A549 (cell line): ENCODE measurements at places on chromosomes 1 and 21. TPM values are rescaled to one million over a fixed set of nuclear protein-coding genes. Genes with fewer than 3 reads are reported as not detected.
A peak's percentile ranks its signal among the peaks of the same experiment; 100 is the strongest.

DNA sequence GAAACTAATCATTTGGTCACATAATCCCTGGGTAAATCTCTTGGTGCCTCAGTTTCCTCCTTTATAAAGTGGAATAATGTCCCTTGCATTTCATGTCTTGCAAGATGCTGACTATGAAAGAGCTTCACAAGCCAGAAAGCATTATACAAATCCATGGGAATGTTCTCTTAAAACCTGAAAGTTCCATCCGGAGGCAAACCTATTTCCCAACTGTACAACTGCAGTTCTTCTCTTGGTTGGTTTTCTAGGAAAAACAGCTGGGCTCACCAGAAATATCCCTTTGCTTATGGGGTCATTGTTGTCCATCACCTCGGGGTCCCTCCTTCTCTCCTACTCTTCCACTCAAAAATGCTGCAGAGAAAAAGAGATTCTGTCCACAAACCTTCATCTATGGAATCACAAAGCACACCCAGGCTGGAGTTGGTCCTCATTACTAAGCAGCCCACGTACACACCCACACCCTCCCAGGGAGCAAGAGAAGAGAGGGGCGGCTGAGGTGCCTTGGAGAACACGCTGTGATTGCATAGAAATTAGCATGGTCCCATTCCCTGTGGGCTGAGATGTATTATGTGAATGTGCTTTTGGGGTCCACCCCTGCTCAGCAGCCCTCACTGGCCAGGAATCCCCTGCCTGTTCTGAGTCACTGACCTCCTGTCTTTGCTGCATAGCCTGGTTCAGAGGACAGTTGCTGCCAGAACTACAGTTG lies 5.0 kb upstream of the PLXNA2 start:
- DNase-seq, result no peak

- DNase-seq, result peak; percentile 56
Observed at GRCh38 chr1:165854101-165854845, 26.9 kb downstream of the UCK2 start.

DNA sequence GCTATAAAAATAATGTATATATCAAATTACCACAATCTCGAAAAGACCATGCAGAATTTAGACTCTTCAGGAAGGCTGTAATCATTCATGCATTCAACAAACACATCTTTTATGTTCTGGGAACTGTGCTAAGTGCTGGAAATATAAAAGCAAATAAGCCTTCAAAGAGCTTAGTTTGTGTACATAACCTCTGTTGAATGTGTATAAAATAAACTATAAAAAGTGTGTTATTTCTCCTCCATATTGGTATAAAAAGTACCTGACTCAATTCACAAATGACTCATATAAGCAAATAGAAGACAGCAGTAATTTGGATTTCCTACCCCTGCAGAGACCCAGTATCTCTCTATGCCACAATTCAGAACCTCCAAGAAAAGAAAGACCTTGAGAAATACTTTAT lies 36.8 kb downstream of the RAB3GAP2 start:
- peak; percentile 13 for DNase-seq

- no peak for DNase-seq
Observed at GRCh38 chr1:155002464-155003226, at the start of gene ZBTB7B. TSS of gene ZBTB7B (plus strand) at chr1:155002802. CDS start at chr1:155014661, 11,859 bp downstream.

DNA sequence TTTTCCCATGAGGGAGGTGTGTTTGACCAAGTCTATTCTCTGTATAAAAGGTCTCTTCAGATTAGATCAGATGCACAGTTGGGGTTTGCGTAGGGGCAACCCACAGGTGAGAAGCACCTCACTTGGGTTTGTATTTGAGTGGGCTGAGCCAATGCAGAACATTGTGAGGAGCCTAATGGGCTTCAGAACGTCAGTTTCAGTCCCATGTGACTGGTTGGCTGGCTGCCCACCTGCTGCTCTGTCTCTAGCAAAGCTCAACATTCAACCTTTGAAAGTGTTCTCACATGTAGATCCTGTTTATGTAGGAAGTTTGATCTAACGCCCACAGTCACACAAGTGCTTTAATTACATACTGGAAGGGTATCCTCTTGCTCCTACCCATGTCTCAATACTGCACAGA lies 105.5 kb downstream of the FASLG start:
- no peak for DNase-seq

DNA sequence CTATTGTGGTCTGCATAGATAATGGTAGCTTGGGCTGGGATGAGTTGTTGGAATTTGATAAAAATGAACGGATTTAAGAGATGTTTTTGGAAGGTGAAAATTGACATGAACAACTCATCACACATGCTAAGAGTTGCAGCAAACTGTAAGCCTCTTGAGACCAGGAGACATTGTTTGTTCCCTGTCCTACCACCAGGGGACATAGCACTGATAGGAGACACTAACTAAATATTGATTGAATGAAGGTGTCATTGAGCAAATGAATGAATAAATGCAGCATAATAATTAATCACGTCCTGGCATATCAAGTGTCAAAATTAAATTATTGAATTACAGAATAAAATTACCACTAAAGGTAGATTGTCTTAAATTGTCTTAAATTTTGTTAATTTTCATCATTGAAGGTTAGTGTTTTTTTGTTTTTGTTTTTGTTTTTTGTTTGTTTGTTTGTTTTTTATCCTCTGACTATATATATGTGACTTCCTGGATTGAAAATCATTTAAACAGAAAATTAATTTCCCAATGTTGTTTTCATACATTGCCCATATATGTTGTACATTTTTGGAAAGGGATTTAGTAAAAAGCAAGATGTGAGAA lies 285.3 kb upstream of the C1orf105 start:
- DNase-seq, result peak; percentile 8

- DNase-seq, result no peak
Observed at GRCh38 chr21:44333509-44334328, 5.5 kb downstream of the CFAP410 start.

DNA sequence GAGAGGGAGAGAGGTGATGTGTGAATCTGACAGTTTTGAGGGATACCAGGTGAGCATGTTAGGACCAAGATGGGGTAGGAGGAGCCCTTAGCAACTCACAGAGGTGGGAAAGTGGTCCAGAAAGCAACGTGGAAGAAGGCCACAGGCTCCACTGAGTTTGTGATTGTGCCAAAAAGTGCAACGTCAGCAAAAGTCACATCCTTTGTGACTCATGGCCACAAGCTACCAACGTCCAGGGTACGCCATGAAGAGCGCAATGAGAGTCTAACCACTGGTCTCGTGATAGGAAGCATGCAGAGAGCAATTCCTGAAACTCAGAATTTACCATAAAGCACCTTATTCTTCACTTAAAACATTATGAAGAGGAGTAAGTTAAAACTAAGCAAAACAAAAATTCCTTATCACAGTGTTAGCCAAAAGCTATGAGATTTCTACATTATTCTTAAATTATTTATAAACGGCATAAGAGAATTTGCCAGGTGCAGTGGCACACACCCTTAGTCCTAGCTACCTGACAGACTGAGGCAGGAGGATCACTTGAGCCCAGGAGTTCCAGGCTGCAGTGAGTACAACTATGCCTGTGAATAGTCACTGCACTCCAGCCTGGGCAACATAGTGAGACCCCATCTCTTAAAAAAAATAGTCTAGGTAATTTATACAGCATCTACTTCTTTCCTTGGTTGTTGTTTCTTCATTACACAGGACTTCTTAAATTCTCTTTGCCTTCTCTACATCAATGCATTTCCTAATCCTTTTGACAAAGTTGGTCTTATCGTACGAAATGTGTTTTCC lies 55.2 kb downstream of the COLGALT2 start:
- no peak for DNase-seq

TIMM17A gene
- 133 to 142 TPM (median 134 TPM) in 3 replicates for polyA plus RNA-seq

OR2L3 gene
- polyA plus RNA-seq, result not detected in 3 replicates

FNDC5 gene
- 0.35 to 0.99 TPM (median 0.98 TPM) in 3 replicates for polyA plus RNA-seq
